Activated CD4-positive, alpha-beta T cell treated with anti-CD3 and anti-CD28 coated beads, Interleukin-2, Interleukin-4, amounts not matched to agents 100 ng/mL and 50 ng/mL, durations not matched to agents 16 hours and 8 hours (primary cell): ENCODE measurements at places on chromosomes 2 and 18.
A peak's percentile ranks its signal among the peaks of the same experiment; 100 is the strongest.

DNA sequence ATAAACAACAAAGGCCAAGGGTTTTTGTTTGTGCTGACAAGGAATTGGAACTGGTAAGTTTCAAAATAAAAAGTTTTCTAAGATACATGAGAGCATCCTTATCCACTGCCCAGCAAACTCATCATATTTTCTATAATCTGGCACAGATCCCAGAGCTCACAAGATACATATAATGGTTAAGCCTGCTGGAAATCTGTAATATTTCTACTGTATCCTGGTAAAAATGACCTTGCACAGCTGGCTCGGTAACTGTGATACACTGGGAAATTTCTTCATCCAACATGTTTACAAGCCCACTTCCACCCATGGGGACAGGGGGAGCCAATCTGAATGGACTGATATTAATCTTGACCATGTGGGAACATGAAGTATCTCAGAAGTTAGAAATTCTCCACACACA is 425.4 kb upstream of the MMADHC start:
- DNase-seq, result no peak

GRCh38 chr2:219624565-219624964 is 2.9 kb upstream of the SLC4A3 start:
- no peak for DNase-seq

- no peak for DNase-seq
Measured at GRCh38 chr2:144083211-144083610, 436.7 kb downstream of the ZEB2 start.

DNA sequence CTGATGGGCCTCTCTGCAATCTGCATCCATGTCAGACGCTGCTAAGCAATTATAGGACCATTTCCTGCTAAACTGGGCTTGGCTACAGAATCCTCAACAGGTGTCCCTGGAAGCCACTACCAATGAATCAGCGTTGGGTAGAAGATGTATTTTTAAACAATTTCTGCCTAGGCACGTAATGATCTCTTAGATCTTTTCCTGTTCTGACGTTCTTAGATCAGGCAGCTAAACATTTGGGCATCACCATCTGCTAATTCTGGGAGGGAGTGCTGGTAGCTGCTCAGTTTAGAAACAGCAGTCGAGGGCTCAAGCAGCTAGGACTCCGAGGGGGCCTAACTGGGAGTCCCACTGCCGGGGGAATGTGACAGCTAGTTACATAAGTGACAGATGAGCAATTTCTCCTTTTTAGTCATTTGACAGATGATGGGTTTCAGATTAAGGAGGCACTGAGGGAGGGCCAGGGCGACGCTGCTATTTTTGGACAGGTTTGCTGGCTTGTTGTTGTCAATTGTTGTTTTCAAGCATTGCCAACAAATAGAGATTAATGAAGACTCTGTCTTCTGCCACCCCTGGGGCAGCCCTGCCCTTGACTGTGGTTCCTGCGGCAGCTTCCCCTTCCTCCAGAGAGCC is 92.7 kb downstream of the MRO start:
- peak; percentile 39 for DNase-seq

- no peak for DNase-seq
Measured at GRCh38 chr2:95305380-95306061, 8.4 kb downstream of the KCNIP3 start.

DNA sequence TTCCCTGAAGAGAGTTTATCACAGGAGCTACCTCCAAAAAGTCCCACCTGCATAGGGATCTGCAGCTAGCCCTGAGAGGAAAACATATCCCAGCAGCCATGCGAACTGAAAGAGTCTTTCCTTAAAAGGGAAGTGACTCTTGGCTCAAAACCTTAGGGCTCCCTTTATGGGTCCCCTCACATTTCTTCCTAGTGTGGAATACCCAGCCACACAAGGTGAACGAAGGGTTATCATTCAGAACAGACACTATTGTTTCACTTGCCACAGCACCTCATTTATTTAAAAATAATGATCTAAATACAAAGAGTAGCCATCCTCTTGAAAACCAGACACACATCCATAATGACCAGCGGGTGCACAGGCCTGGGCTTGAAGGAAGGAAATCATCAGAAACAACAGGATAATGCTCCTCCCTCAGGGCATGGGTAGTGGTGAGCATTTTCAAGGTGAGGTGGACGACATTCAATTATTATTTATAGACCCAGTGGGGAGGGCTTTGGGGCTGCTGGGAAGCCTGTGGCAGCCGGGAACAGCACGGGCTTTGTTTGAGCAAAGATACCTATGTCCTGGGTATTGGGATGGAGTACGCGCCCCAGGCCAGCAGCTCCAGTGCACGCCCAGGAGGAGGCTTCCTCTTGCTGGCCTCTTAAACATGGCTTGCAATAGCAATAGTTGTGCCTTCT is 119.0 kb upstream of the ITGA6 start:
- no peak for DNase-seq

DNA sequence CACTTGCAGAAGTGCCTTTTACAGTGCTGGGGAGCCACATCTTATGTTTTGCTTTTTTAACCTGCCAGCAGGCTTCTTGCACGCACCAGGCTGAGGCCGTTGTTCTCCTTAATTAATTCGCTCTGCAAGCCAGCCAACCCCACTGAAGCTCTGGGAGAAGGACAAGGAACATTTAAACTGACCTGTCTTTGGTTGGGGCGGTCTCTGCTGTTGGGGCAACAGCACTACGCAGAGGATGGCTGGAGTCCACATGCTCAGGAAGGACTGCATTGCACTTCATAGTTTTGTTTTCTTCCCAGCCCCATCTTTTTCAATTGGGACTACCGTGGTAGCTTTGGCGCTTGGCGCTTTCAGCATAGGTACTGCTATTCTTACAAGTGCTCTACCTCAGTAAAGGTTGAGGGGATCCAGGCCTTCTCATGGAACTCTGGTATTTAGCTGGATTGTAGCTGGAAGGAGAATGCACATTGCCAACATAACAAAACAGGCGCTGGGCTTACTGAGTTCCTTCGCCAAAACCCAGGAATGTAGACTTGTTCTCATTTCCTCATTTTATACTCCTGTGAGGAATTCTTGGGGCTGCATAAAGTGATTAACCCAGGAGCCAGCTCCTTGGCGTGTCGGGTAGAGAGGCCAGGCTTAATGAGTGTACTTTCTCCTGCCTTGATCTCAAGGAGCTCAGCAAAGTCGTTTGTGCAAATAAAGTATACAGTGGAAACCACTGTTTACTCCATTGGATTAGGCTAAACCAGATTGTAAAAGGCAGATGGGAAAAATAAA is 146.2 kb downstream of the PRKCE start:
- no peak for DNase-seq

GRCh38 chr2:96336104-96336775 is 674 bp downstream of the NCAPH start:
- DNase-seq, result no peak

DNA sequence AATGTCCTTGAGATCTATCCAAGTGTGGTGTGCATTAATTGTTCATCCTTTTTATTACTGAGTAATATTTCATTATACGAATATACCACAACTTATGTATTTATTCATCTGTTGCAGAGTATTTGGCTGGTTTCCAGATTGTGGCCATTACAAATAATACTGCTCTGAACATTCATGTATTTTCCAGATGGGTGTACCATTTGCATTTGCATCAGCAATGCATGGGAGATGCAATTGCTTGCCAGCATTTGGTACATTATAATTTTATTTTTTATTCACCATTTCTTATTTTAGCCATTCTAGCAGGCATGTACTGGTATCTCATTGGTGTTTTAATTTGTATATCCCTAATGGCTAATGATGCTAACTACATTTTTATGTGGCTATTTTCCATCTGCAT is 162.4 kb downstream of the SCG2 start:
- DNase-seq, result no peak

- DNase-seq, result no peak
Measured at GRCh38 chr2:15116830-15117229, 444.3 kb downstream of the NBAS start.

DNA sequence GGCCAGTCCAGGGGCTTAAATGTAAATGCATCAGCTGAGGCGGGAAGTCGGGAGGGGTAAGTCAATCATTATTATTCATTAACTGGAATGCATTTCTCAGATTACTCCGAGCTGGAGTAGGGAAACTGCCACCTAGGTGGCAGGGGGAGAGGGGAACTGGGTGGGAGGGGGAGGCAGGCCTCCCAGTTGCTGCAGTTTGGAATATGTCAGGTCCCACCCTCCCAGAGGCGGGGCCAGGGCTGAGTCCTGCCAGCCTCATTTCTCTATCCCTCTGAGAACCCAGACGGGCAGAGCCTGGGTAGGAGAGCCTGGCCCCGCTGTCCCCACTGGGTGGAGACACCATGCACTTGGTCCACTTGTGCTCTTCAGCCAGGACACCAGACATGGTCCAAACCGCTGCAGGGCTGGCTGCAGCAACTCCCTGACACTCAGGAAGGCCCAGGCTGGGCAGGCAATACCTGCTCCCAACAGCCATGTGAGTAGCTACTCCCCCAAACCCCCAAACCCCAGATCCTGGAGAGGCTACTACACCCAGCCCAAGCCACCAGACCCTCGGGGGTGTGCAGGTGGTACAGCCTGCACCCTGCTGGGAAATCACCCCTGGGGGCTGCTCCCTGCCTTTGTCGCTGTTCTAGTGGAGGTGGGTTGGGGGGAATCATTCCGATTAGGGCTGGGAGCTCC is at the start of gene GPBAR1:
GPBAR1 (plus strand) TSS at position 274 of the 681 bp plus-strand sequence. CDS start 1,710 bp downstream, outside the sequence.
- no peak for DNase-seq

GRCh38 chr2:29053670-29054400 is 20.5 kb downstream of the PCARE start:
- DNase-seq, result no peak

GRCh38 chr18:74271635-74272034 is 20.1 kb downstream of the CYB5A start:
- no peak for DNase-seq

DNA sequence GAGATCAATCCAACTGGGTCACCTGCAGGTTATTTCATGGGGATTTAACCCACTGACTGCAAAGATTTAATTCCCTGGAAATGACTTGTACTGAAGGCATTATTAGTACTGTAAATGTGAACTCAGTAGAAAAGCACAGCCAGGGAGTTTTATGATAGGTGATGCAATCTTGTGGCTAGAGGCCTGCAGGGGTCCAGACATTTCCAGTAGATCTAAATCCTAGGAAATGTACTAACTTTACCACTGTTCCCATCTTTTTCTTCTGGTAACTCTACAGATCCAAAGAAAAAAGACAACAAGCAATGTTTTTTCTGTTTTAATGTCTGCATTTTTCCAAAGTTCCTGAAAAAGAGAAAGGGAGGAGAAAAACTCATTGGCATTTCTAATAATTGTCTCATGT is 500.1 kb downstream of the ARHGAP15 start:
- DNase-seq, result no peak

DNA sequence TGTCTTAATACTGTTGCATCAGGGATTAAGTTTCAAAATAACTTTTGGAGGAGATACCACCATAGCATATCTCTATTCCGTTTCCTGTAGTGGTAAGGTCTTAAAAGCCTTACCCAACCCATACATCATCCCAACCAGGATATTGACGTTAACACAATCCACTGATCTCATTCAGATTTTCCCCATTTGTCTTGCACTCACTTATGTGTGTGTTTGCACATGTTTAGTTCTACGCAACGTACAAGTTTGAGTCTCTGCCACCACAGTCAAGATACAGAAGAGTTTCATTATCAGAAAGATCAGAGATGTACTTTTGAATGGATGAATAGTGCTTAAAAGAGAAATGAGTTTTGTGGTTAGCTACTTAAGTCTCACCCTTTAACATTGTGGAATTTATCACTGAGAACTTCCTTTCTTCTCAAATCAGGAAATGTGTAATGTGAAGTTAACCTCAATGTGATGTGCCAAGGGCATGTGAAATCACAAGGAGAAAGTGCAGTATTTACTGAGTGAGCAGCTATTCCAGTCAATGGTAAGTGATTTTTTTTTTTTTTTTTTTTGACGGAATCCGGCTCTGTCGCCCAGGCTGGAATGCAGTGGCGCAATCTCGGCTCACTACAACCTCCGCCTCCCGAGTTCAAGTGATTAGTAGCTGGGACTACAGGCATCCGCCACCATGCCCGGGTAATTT is 69.2 kb upstream of the EPHA4 start:
- DNase-seq, result peak; percentile 63

- DNase-seq, result no peak
Measured at GRCh38 chr2:241673797-241674725, 12.6 kb downstream of the DTYMK start.

GRCh38 chr2:181552808-181553207 is 95.6 kb downstream of the ITGA4 start:
- DNase-seq, result no peak

GRCh38 chr2:44805401-44806235 is 135.9 kb upstream of the SIX3 start:
- DNase-seq, result no peak

- no peak for DNase-seq
Measured at GRCh38 chr2:158381205-158381604, 75.3 kb downstream of the CCDC148 start.

- DNase-seq, result no peak
Measured at GRCh38 chr2:130391872-130392670, 36.2 kb downstream of the PTPN18 start.

GRCh38 chr2:155442755-155443372 is 744.4 kb downstream of the KCNJ3 start:
- DNase-seq, result no peak
